Right kidney (tissue), 9 donors: ENCODE measurements at places on chromosomes 7 and 10.

DNA sequence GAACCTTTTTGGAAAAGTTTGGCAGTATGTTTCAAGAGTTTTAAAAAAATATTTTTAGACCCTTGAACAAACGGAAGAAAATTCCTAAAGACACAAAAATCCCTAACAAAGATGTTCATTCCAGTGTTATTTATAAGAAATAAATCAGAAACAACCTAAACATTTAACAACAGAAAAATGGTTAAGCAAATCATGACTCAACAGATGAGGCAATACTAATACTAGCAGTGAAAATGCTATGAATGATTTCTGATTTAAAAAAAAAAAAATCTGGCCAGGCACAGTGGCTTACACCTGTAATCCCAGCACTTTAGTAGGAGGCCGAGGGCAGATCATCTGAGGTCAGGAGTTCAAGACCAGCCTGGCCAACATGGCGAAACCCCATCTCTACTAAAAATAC is 61.0 kb downstream of the ARHGAP12 start:
- no peak for DNase-seq

- DNase-seq: no peak
Observed at GRCh38 chr7:36303202-36304098, 86.2 kb upstream of the ANLN start.

DNA sequence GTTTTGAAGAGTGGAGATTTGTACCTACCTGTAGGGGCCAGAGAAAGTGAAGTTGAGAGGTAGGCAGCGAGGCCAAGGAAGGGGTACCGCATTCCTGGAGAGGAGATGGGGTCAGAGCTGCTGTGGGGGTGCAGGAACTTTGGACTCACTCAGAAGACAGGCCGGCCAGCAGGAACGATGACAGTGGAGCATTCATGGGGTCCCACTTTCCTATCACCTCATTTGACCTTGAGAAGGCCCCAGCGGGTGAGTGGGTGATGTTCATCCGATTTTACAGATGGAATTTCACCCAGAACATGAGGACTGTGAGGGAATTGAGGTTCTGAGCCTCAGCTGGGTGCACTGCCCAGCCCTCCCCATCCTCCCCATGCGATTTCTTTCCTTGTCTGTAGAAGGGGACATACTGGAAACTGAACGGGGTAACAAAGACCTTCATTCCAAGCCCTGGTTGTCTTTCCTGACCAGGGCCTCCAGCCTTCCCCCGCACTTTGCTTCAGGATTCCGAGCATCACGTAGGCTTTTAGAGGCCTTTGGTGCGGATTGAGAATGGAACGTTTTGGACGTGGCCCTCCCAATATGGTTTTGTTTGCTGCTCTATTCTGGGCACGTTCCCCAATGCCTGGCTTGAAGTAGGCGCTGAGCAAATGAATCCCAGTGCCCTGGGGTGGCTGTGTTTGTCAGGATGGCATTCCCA is 87.3 kb downstream of the ADCY1 start:
- DNase-seq: no peak

DNA sequence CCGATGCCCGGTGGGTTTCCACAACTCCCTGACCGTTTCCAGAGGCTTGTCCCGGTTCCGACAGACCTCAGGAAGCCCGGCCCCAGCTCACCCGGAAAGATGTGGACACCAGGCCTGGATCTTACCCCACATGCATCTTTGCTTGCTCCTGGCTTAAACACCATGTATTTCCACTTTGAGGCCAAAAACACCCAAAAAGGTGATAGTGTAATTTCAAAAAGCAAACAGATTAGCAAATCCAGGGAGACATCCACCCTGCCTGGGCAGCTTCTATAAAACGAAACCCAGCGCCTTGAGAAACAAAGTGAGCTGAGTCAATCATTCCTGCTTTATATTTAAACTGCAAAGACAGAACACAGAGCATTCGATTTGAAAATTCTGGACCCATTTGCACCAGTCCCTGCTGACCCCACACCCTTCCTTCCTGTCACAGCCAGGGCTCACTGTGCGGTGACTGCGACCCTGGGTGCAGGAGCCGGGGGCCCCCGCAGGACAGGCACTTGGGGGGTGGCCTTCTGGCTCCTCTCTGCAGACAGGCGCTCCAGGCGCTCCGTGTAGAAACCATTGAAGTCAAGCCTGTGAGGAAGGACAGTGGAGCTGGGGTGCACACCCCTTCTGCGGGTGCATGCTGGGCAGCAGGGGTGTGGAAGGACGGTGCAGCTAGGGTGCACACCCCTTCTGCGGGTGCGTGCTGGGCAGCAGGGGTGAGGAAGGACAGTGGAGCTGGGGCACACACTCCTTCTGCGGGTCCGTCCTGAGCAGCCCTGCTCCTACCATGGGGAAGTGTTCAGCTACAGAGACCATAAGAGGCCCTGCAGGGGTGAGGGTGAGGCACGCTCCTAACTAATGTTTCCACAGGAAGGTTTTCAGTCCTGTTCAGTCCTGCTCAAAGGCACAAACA is 2.9 kb upstream of the ADAM8 start:
- DNase-seq: no peak

GRCh38 chr7:99897322-99898022 is 20.6 kb upstream of the OR2AE1 start:
- no peak for DNase-seq

GRCh38 chr7:885261-885892 is 9.0 kb downstream of the GET4 start:
- DNase-seq: no peak

GRCh38 chr7:104951546-104951945 is 62.5 kb upstream of the KMT2E start:
- DNase-seq: no peak

GRCh38 chr10:131676800-131677421 is 223.9 kb upstream of the PPP2R2D start:
- DNase-seq: no peak
